ENCODE measurements at places on chromosomes 4 and X.

GRCh38 chr4:38500433-38500832, 163.6 kb upstream of the KLF3 start:
- no peak for DNase-seq

DNA sequence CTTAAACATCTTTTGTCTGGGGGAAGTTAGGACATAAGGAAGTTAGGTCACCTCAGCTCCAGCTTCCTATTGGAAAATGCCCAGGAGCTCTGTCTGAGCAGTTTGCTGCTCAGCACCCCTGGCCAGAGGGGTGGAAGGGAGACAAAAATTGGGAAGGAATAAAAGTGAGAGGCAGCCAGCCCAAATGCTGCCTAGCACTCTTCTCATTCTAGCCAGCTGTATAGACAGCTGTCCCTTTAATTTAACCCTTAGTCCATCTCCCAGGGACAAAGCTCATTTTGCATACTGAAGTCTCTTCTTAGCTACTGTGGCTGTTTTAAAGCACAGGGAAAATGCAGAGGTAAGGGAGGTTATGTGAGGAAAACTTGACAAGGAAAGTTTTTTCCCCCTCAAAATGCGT, 89.5 kb upstream of the CITED1 start:
- no peak for DNase-seq

GRCh38 chr4:111562826-111563225, 582.4 kb upstream of the FAM241A start:
- no peak for DNase-seq

DNA sequence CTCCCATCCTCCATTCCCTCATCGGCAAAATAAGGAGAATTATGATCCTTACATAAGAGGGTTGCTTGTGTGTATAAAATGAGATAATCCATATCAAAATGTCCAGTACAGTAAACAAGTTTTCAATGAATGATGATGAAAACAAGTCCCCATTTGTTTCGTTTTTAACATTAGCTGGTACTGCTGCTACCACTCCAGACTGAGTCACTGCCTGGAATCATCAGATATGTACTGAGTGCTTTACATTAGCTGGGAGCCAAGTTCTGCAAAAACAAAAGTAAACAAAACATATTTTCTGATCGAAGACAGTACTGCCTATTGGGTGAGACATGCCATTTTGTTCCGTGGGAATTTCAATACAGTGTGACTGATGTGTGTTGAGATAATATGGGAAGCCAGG, 123.2 kb upstream of the IGFBP7 start:
- no peak for DNase-seq

DNA sequence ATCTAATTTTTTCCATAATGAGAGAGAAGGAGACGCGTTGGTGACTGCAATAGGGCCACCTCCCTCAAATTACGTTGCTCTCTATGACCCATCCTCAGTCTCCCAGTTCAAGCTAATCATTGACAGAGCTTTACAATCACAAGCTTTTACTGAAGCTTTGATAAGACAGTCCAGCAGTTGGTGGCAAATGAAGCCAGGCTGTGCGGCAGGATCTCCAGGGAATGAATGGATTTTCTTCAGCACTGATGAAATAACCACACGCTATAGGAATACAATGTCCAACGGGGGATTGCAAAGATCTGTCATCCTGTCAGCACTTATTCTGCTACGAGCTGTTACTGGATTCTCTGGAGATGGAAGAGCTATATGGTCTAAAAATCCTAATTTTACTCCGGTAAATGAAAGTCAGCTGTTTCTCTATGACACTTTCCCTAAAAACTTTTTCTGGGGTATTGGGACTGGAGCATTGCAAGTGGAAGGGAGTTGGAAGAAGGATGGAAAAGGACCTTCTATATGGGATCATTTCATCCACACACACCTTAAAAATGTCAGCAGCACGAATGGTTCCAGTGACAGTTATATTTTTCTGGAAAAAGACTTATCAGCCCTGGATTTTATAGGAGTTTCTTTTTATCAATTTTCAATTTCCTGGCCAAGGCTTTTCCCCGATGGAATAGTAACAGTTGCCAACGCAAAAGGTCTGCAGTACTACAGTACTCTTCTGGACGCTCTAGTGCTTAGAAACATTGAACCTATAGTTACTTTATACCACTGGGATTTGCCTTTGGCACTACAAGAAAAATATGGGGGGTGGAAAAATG, at the start of gene KLB:
TSS of gene KLB (plus strand) at position 168 of the 821 bp plus-strand sequence. CDS start at position 188, 20 bp downstream.
- no peak for DNase-seq

GRCh38 chr4:20506827-20507226, 193.4 kb upstream of the PACRGL start:
- DNase-seq, result no peak

DNA sequence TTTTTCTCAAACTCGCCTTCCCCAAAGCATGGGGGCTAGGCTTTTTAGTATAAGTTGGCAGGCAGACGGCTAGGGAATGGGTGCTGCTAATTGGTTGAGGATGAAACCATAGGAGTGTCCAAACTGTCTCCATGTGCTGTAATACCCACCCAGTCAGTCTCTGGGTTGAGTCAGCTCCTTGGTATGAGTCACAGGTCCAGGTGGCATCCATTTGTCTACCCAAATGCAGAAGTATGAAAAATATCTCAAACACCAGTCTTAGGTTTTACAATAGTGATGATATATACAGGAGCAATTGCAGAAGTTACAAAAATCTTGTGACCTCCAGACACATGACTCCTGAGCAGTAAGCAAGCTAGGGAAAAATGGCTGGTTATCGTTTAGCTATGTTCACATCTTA, 27.4 kb upstream of the CCSER1 start:
- DNase-seq, result no peak

- no peak for DNase-seq
These were observed 237.1 kb upstream of the TLL1 start for GRCh38 chr4:165635951-165636350.

DNA sequence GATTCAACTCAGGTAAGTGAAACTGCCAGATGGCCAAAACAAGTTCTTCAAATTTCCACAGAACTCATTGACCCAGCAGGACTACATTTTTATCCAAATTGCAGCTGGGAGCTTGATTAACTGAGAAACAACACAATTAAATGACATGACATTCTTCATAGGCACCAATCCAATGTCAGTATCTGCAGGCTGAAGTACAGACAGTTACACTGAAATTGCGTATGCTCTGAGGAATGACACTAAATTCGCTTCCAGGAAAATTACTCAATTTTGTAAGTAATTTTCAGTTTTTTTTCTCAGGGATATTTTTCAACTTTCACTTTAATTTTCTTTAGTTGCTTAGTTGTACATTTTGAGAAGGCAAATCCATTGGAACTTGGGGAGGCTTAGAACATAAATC, 4.5 kb downstream of the C1GALT1C1 start:
- DNase-seq, result no peak

DNA sequence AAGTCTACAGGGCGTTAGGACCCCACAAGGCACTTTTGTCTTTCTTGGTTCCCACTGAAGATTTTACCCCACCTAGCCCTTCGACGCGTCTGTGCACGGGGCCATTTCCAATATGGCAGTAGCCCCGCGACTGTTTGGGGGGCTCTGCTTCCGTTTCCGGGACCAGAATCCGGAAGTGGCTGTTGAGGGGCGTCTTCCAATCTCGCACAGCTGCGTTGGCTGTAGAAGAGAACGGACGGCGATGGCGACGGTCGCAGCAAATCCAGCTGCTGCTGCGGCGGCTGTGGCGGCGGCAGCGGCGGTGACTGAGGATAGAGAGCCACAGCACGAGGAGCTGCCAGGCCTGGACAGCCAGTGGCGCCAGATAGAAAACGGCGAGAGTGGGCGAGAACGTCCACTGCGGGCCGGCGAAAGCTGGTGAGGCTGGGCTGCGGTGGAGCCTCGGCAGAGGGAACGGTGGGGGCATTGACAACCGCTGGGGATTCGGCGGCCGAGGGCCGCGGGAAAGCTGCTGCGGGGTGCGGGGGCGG, at the start of gene USP11:
TSS of gene USP11 (plus strand) at position 207 of the 530 bp plus-strand sequence. CDS start at position 242, 35 bp downstream.
- no peak for DNase-seq

GRCh38 chr4:133618963-133619362, 469.9 kb downstream of the PCDH10 start:
- DNase-seq, result no peak

GRCh38 chr4:17757621-17758020, 23.8 kb downstream of the FAM184B start:
- DNase-seq, result no peak

- DNase-seq, result no peak
These were observed 18.5 kb downstream of the NELFA start for GRCh38 chr4:1990348-1990645.

Measured in lower lobe of right lung (tissue), 2 donors.